ENCODE measurements at places on chromosomes 3 and 15. TPM values are rescaled to one million over a fixed set of nuclear protein-coding genes. Genes with fewer than 3 reads are reported as not detected.

DNA sequence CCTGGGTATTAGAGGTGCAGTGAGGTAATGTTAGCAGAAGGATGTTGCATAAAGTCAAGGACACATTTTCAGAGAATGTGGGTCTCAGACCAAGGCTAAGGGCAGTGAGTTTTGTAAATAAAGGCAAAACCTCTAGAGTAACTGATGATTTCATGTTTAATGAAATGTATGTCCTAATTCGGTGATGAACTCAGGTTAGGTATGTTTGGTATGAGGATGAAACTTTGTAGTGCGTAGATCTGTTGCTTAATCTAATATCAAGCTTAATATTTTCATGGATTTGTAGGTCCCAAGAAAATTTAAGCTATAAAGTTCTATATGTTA lies 3.6 kb downstream of the USP50 start:
- DNase-seq = no peak

DNA sequence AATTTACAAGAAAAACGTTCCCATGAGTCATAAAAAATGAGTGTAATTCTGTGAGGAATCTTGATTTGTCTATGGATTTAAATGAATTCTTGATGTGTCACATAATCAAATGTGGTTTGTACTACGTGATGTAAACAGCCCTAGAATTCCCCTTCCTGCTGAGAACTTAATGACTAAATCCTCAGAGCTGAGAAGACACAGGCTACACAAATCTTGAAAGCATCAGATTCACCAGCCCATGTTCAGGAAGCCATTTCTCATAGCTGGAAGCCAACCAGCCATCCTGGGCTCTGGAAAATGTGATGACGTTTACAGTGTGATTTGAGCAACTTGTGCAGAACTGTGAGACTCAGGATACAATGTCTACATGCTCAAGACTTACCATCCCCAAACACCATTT lies 193.7 kb upstream of the MME start:
- DNase-seq = no peak

Gene ISLR
- total RNA-seq = 14.6 TPM

Gene NCEH1
- total RNA-seq = 8.1 TPM

Gene ARPIN
- 21.3 TPM for total RNA-seq

DNA sequence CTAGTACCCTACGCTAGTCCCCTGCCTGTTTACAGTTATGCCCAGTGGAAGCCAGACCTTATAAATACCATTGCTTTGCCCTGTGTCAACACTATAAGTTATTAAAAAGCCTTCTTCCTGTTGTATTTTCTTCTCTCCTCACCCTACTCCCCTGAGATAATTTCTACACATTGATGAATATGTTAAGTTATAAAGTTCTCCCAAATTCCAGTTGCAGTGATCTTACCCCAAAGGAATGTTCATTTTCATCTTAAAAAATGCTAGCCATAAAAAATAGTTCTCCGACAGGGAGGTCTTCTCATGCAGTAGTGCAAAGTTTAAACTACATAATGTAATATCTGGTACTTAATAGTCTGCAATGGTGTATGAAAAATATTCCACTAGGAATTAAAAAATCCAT lies 58.6 kb downstream of the MAP2K5 start:
- no peak for DNase-seq

DNA sequence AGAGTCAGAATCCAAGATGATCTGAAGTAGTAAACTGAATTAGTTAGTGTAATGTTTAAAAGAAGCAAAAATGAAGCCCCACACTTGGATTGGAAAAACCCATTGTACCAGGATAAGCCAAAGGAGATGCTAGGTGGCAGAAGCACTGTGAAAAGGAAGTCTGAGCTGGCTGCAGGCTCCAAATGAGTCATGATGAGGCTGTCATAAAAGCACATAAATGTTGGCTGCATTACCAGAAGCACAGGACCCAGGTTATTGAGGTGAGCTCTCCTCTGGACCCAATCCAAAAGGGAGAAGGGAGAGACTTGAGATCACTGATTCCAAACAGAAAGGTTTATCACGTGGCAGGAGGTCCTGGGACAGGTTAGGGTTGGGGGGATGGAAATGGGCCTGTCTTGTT lies 3.2 kb upstream of the ACAN start:
- DNase-seq = no peak

Gene GOLGA6B
- not detected for total RNA-seq

DNA sequence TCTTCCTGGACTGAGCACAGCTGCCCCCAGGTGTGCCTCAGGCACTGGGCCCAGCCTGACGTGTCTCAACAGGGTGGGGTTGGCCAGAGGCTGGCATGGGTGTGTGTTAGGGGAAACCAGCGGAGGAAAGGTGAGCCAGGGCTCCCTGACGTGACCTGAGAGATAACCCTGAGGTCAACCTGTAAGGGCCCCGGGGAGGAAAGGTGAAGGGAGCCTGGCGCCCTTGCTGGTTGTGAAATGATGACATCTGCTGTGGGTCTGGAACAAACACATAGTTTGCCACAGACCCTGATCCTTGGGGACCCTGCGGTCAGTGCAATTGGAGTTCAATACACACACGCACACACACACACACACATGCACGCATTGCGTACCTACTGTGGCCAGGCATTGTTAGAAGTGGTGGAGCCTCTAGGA lies 100.2 kb upstream of the TLE3 start:
- DNase-seq = no peak

DNA sequence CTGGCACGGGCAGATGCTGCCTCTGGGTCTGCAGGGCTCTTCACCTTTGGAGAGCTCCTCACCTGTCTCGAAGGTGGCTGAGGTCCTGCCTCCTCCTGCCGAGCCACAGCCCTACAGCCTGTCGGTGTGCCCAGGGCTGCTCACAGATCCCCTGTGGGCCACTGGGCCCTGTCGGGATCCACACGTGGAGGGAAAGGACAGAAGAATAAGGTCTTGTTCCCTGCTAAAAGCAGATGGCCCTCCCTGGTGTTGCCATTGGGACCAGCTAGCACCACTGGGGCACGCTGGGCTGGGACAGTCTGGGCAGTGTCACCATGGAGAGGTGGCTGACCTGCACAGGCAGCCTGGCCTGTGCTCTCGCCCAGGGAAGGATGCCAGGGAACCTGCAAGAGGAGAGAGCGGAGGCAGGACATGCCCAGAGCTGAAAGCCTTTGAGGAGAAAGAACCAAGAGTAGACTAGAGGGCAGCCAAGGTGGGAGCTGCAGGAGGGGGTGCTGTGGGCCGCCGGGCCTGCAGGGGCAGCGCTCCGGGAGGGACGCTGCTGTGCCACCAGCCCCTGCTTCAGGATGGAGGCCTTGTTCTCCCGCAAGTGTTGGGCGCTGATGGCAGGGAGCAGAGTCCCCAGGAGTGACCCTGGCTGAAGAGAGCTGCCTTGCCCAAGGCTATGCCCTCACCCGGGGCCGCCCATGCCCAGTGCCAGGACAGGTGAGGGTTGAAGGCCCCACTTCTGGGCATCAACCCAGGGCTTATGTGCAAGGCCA lies 210.2 kb downstream of the XXYLT1 start:
- no peak for DNase-seq

- DNase-seq = no peak
Measured at GRCh38 chr15:71807125-71807629, 3.2 kb upstream of the NR2E3 start.

Gene GREM1
- total RNA-seq = 2.4 TPM

DNA sequence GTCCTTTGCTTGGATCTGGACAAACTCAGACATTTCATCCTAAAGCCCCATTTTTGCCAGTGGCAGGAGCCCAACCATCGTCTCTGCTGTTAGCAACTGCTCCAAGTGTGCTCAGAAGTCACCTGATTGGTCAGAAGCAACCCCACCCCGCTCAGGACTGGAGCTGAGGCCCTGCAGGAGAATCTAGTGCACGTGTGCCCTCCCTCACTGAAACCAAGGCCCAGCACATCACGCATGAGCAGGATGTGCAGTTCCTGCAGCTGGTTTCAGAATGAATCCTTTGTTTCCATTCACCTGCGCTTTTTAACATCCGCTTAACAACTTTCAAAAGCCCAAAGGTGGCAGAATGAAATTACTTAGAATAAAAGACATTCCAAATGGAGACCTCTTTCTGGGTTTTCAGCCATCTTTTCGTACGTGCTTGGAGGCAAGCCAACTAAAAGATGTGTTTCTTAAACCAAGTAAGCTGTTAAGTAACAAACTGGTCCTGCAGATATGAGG lies 81.2 kb downstream of the SRGAP3 start:
- peak; percentile 70 for DNase-seq

GRCh38 chr15:45377609-45378148 lies 665 bp downstream of the GATM start:
- peak; percentile 54 for DNase-seq

Gene PRR23B
- total RNA-seq = not detected

- DNase-seq = no peak
Measured at GRCh38 chr15:41489641-41490040, 4.0 kb upstream of the ITPKA start.

Gene OR5K2
- not detected for total RNA-seq

- peak; percentile 78 for DNase-seq
Measured at GRCh38 chr15:44662478-44663409, 718 bp downstream of the SPG11 start.

DNA sequence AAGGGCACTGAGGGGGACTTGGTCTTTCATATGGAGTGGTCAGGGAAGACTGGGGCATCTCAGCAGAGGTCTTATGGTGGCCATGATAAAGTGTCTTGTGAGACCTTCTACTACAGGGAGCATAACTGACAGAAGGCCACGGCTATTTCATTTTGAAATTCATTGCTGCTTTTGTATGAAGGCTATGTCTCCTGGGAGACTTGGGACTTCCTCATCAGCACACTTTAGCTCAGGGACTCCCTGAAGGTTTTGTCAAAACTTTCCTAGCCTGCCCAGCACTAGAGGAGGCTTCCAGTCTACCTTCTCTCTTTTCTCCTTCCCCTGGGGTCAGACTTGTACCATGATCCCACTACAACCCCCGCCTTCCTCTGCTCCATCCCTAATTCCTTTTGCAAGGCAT lies 77.2 kb upstream of the RASGRF1 start:
- DNase-seq = no peak

GRCh38 chr15:31550211-31550977 lies 223.8 kb downstream of the KLF13 start:
- no peak for DNase-seq

All from lung (tissue), 17 donors.